ENCODE measurements at places on chromosomes 4 and X.
A peak's percentile ranks its signal among the peaks of the same experiment; 100 is the strongest.

DNA sequence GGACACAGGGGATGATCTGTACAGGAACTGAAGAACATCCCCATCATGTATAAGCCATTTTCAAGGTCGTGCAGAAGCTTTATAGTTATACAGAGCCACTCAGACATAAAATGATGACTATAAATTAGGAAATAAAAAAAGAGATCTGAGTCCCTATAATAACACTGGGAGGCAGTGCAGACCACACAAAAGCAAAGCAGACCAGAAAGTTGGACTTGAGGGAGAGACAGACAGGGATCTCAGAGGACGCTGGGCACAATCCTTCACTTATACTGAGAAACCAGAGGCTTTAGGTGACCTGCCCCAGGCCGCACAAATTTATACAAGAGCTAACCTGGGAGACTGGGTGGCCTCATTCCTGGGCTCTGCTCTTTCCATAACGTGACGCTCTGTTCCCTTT lies 70.5 kb downstream of the HADH start:
- peak; percentile 67 for ATAC-seq

- no peak for ATAC-seq
Observed at GRCh38 chr4:187181054-187181453, 457.4 kb upstream of the FAT1 start.

DNA sequence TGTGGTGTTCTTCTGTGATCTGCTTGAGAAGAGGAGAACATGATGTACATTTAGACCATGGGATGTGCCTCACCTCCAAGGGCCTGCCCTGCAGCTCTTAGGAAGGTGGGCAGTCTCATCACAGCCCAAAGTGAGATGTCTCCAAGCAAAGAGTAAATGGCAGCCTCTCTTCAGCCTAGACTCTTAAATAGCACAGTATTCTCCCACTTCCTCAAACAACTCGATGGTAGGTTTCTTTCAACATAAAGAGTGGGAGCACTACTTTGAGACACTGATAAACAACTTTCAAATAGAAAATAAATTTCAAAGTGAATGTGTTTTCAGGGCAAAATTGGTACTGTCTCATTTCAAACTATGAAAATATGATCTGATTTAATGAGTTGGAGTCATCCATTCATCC lies 35.2 kb downstream of the EDNRA start:
- ATAC-seq, result no peak

DNA sequence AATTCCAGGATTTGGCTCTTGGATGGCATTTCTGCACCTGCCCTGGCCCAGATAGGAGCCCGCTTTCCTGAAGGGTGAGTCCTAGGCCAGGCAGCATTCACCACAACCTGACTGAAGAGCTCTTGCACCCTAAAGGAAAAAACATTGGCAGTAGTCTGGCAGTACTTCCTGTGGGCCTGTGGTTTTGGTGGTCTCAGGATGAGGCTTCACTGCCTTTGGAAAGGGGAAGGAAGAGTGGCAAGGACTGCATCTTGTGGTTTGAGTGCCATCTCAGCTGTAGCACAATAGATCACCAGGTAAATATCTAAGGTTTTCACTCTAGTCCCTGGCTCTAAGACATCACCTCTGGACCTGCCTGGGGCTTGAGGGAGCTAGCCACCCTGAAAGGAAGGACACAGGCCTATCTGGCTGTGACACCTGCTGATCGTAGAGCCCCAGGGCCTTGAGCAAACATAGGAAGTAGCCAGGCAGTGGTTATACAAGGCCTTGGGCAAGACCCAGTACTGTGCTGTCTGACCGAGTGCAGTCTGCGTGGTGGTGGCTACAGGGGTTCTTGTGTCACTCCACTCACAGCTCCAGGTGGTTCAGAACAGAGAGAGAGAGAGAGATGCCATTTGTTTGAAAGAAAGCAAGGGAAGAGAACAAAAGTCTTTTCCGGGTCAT lies 28.5 kb upstream of the PRRG1 start:
- no peak for ATAC-seq

GRCh38 chrX:8675006-8675630 lies 56.8 kb downstream of the ANOS1 start:
- no peak for ATAC-seq

- ATAC-seq, result no peak
Observed at GRCh38 chrX:118980761-118981160, 6.3 kb downstream of the LONRF3 start.

DNA sequence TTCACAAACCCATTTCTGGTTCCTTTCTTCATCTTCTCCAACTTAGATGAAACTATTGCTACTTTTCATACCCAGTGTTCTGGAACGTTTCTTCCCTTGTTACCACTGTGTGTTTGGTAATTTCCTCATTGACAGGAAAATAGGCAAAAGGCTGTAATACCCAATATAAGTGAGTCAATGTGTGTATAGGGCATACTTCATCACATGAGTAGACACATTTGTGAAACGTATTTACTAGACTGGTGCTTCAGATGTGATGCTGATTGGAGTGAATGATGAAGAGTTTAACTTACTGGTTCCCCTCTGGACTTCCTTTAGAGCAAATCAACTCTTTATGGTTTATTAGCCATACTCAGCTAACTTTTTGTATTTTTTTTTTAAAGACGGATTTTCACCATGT lies 195.1 kb upstream of the ATP6AP2 start:
- ATAC-seq, result no peak

- ATAC-seq, result no peak
Observed at GRCh38 chrX:149867488-149867887, 13.5 kb upstream of the MAGEA8 start.

DNA sequence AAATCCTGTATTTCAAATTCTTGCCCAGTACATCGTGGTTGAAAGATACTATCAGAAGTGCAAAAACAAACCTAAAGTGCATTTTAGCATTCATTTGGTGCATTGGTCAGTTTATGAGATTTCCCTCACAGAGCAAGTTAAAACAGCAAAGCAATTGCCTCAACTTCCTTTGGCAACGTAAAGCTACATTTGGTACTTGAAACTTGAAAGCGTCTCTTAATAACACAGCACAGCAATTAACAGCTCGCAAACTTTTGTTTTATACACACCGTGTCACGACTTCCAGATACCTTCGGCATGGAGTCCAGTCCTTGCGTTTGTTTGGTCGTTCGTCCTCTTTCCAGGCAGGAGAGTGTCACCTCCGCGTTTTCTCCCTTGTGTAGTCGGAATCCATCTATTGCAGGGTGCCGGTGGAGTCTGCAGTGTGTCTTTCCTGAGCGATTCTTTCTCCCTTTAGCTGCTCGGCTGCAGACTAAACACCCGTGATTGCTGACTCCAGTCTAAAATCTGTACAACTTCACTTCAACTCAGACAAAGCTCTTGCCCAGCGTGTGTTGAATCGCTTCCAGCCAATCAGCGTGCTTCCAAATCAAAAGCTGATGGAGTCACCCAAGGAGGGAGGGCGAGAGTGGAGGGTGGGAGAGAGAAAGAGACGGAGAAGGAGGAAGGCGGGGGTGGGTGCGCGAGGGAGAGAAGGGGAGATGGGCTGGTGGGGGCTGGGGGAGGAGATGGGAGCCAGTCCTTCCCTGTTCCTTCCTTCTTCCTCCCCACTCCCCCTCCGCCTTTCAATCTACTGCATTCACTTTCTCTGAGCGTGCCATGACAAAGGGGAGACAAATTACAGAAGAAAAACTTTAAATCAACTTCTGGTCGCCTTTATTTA lies at the start of gene PCDH18:
Gene PCDH18, minus strand, starts transcription at position 509 of the 883 bp plus-strand sequence. Its CDS starts 406 bp downstream, at position 103.
- ATAC-seq, result peak; percentile 88

DNA sequence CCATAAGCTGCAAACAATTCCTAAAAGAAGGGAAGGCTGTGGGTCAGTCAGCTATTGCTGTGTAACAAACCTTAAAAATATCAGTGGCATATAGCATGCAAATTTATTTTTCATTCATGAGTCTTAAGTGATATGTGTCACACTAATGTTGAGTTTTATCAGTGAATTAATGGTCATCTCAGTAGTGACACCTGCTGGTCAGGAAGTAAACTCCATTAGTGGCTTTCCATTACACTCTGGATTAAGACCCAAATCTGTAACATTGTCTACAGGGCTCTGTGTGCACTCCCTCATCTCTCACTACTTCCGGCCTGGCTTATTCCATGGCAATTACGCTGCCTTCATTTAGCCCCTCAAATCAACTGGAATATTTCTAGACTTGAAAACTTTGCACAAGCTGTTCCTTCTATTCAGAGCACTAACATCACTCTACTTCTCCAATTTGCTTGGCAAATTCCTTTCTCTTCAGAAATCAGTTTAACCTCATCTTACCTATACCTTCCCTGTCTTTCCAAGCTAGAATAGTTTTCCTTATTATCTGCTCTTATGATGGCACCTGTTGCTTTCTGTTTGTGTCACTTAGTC lies 217.3 kb upstream of the TAPT1 start:
- peak; percentile 81 for ATAC-seq

GRCh38 chrX:17931855-17932254 lies 70.8 kb upstream of the RAI2 start:
- ATAC-seq, result no peak

DNA sequence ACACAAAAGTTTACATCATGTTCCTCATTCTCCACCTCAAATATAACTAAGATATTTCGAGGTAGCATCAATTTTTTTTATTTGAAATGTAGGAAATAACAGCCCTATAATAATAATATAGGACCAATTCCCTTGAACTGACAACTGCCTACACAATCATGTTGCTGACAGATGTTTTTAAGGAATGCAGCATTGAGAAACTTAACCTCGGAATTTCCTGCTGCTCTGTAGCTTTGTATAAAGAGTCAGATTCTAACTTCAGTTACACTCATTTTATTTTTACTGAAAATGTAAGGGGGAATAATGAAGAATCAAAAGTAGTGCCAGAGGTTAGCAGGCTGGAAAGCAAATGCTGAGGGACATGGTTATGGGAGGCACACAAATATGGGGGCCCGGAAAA lies 235.8 kb downstream of the RBMX2 start:
- ATAC-seq, result no peak

GRCh38 chrX:118963159-118963558 lies 11.3 kb upstream of the LONRF3 start:
- ATAC-seq, result no peak

GRCh38 chr4:184536065-184536880 lies 61.9 kb upstream of the IRF2 start:
- no peak for ATAC-seq

DNA sequence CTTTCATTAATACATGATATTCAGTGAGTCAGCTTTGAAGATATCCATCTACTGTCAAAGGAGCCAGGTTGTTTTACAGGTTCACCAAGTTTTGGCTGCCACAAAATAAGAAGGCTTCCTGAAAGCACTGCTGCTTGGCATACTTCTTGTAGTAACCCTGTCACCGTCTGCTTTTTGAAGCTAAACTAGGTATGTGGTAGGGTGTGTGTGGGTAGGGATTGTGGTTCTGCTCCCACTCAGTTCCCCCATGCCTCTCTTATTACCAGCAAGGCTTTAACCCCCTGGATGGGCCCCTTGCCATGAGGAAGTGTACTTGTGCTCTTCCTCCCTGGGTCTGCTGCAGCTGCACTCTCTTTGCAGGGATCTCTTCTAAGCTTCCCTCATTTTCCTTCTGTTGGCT lies 191.2 kb downstream of the BANK1 start:
- ATAC-seq, result no peak

DNA sequence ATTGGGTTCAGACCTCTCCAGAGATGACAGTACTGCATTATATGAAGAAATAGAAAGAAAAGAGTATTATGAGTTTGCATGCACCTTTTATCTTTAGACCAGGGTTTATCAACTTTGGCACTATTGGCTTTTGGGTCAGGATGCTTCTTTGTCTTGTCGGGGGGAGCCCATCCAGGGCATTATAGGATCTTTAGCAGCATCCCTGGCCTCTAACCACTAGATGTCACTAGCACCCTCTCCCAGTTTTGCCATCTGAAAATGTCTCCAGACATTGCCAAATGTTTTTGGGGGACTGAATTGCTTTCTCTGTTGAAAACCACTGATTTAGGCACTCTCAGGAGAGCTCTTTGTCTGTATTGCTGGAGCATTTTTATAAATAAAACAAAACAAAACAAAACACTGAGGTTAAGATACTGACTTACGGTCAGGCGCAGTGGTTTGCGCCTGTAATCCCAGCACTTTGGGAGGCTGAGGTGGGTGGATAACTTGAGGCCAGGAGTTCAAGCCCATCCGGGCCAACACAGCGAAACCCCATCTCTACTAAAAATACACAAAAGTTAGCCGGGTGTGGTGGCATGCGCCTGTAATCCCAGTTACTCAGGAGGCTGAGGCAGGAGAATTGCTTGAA lies 23.6 kb downstream of the CA5B start:
- peak; percentile 88 for ATAC-seq

GRCh38 chr4:126552321-126552720 lies 1080.4 kb upstream of the INTU start:
- ATAC-seq, result no peak

GRCh38 chrX:111443946-111444345 lies 32.0 kb upstream of the DCX start:
- ATAC-seq, result no peak

- no peak for ATAC-seq
Observed at GRCh38 chrX:9845578-9845952, 59.3 kb downstream of the SHROOM2 start.

- ATAC-seq, result no peak
Observed at GRCh38 chr4:31516520-31516919, 796.4 kb downstream of the PCDH7 start.

DNA sequence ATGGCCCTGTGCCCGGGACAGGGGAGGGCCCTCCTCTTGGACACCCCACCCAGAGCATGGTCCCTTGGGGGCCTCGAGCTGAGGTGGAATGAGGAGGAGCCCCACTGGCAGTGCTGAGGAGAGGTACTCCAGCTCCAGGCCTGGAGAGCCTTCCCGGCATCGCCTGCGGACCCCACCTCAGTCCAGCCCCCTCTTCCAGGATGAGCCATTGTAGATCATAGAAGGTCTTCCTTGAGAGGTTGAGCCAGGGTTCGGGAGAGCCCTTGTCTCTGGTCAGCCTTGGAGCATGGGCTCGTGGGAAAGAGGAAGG lies 16.9 kb downstream of the SMIM10L2A start:
- ATAC-seq, result no peak

GRCh38 chrX:123291623-123292022 lies 107.5 kb downstream of the GRIA3 start:
- no peak for ATAC-seq

DNA sequence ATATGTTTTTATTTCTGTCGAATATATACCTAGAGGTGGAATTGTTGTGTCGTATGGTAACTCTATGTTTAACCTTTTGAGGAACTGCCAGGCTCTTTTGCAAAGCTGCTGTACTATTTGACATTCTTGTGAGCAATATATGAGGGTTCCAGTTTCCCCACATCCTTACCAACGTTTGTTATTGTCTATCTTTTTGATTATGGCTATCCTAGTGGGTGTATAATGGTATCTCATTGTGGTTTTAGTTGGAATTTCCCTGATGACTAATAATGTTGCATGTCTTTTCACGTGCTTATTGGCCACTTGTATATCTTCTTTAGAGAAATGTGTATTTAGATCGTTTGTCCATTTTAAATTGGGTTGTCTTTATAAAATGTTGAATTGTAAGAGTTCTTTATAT lies 24.5 kb downstream of the REPS2 start:
- ATAC-seq, result no peak

DNA sequence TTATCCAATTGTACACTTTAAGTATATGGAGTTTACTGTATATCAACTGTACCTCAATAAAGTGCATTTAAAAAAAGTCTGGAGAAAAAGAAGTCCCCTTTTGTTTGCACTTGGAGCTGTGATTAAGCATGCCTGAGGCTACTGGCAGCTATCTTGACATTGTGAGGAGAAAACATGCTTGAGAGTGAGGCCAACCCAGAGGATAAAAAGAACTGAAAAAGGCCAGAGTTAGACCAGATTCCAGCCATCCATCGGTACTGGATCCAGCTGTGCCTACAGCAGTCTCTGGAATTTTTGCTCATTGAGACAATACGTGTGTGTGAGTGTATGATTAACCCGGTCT lies 57.4 kb downstream of the LGI2 start:
- no peak for ATAC-seq
